ENCODE measurements at places on chromosomes 5 and 9.
A peak's percentile ranks its signal among the peaks of the same experiment; 100 is the strongest.

DNA sequence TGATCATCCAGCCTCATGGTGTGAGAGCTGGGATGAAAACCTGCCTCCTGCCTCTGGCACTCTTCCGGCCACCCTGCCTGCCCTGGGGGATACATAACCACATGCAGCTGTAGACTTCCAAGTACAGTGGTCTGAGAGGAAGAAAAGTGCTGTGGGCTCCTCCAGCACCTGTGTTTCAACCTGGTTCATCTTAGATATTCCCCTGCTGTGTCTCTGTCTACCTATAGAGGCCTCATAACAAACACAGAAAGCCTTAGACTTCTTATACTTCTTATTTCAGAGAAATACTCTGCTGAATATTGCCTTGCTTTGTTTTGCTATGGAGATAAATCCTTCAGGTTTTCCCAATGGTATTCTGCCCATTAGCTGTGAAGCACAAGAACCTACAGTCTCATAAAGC, 19.6 kb upstream of the TNFAIP8 start:
- DNase-seq: no peak

- peak; percentile 23 for DNase-seq
These were observed 28.4 kb upstream of the LTC4S start for GRCh38 chr5:179765400-179765799.

DNA sequence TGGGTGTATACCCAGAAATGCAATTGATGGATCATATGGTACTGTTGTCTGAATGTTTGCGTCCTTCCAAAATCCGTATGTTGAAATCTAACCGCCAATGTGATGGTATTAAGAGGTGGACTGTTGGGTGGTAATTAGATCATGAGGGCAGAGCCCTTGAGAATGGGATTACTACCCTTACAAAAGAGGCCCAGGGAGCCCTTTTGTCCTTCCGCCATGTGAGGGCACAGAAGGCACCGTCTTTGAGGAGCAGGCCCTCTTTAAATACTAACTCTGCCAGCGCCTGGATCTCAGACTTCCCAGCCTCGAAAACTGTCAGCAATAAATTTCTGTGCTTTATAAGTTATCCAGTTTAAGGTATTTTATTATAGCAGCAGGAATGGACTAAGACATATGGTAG, 156.0 kb upstream of the OTULINL start:
- DNase-seq: no peak

DNA sequence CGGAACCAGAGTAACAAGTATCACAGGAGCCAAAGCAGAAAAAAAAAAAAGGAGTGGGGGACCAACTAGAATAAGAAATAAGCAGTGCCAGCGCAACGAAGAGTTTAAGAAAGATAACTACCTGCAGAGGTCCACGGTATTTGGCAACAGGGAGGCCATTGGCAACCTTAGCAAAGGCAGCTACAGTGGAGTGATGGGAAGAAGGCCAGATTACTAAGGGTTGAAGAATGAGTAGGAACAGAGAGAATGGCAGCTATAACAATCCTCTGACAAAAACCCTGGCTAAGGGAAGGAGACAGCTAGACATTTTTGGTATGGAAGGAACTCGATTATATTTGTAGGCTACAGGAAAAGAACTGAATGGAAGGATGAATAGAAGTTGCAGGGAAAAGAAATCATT, 93.4 kb upstream of the DMAC1 start:
- no peak for DNase-seq

GRCh38 chr9:92122800-92123199, 7.6 kb upstream of the SPTLC1 start:
- no peak for DNase-seq

- DNase-seq: no peak
These were observed 1294.8 kb upstream of the ACO1 start for GRCh38 chr9:31089549-31090221.

DNA sequence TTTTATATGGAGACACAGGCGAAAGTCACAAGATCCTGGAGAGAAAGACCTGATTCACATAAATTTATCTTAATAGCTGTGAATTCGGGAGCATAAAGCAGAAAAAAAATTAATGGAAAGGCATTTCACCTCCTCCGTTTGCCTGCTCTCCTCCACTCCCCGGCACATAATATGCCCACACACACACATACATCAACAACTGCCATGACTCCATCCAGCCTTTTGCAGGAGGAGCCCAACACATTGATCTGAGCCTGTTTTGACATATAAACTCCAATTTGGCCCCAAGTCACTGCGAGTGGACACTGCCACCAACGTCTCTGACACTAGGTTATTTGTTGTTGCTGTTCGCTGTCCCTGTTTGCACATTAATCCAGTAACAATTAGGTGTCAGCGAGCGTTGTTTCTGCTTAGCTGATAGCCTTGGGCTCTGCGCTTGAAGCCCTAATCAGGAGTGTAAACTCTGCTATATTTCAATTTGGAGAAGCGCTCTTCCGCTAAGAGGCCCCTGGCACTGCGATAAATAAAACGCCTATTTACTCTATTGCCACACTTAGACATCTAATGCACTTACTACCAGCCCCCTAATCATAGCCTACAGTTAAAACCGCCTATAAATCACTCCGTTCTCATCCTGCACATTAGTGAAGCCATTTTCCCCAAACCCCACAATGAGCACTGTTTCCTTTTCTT, 195.8 kb upstream of the TBCA start:
- DNase-seq: no peak

GRCh38 chr5:111830333-111830732, 73.3 kb upstream of the NREP start:
- no peak for DNase-seq

DNA sequence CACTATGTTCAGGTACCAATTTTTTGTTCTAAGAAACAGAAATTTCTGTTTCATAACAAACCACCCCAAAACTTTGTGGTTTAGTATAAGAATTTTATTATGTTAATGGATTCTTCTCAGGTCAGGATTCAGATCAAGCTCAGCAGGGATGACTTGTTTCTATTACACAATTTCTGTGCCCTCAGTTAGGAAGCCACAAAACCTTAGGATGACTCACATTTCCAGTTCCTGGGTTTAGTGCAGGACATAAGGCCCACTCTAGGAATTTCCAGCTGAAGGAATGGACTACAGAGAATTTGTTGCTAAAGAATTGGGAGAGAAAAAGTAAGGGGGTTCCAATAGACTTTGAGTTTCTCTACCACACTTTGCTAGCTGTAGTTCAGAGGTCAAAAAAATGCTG, 629.3 kb downstream of the ANXA1 start:
- no peak for DNase-seq

GRCh38 chr9:121503444-121503843, 3.8 kb upstream of the GGTA1 start:
- DNase-seq: no peak

- DNase-seq: no peak
These were observed 260.9 kb upstream of the TUT7 start for GRCh38 chr9:86614871-86615849.

DNA sequence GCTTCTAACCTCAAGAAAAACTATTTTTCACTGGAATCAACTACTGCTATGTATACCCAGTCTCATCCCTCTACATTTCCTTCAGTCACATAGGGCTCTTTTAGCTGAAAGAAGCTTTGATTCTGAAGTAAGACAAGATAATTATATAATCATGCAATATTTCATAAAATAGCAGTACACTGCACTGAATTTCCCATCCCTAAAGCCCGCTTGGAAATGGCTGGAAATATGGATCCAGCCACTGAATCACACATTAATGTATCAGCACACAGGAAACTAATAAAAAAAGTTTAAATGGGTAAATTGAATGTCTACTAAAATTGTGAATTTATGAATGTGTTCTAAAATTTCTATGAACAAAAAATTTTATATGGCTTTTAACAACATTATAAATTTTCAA, 808.7 kb downstream of the PTPRD start:
- DNase-seq: no peak

DNA sequence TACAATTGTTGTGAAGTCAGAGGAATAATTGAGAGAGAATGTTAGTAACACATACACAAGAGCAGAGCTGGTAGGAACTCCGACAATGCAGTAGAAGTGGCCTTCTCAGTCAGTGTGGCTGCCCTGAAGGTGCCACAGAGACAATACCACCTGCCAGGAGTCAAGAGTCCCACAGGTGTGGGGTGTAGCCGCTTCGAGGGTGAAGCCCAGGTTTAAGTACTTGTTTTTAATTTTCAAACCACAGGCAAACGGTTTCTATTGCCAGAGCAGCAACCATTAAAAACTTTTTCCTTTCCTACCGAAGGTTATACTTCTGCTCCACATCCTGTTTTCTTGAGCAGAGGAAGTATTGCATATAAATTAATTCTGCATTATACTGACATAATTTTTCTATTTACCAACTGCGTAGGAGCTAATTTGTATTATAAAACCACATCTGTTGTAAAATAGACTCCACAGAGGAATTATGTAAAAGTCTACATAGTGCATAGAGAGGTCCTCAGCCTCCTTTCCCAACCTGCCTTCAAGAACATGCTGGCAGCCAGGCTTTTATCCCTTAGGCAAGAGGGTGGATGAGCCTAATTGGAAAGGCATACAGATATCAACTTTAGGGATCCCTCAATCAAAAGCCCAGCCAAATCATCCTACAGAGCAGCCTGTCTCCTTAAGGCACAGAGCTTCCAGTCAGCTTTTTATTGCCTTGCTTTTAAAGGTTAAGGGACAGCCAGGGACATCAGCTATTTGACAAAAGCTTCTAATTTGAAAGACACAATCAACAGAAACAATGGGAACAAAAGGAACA, 12.9 kb upstream of the ACTBL2 start:
- no peak for DNase-seq

DNA sequence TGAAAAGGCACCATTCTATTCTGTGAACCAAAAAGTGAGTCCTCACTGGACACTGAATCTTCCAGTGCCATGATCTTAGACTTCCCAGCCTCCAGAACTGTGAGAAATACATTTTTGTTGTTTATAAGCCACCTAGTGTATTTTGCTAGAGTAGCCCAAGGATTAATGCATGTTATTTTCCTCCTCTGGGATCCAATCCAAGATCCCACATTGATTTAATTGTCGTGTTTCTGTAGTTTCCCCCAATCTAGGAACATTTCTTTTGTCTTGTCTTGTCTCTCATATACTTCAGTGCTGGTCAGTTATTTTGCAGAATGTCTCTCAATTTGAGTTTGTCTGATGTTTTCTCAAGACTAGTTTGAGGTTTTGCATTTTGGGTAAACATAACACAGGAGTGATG, 36.4 kb downstream of the GDNF start:
- no peak for DNase-seq

DNA sequence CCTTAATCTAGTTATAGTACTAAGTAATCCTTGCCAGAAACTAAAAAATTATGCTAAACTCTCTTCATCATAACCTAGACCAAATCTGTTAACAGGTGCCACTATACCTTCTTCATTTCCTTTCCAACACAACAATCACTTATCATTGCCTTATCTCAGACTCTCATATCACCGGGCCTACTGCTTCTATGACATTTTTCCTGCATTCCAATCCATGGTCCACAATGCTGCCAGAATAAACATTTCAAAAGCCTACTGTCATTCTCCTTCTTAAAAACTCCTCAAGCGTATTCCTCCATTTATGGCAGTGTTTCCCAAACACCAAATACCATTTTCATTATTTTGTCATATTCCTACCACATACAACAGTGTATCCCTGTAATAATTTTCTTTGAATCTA, 6.5 kb downstream of the PPP6C start:
- DNase-seq: no peak

DNA sequence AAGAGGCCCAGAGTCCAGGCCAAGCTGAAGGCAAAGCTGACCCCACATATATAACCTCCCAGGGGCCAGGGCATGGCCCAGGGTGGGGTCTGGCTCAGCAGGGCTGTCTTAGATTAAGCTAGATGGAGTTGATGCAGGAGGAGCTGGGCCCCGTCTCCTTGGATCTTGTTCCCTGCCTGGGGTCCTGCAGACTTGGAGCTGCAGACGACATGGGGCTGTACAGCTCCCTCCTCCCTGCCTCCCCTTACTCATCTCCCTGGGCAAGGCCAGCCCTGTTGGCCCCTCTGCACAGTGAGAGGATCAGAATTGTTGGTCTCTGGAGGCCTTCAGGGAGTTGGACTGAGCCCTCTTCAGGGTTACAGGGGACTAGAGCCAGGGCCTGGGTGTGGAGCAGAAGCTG, 134.9 kb downstream of the RGS3 start:
- no peak for DNase-seq

DNA sequence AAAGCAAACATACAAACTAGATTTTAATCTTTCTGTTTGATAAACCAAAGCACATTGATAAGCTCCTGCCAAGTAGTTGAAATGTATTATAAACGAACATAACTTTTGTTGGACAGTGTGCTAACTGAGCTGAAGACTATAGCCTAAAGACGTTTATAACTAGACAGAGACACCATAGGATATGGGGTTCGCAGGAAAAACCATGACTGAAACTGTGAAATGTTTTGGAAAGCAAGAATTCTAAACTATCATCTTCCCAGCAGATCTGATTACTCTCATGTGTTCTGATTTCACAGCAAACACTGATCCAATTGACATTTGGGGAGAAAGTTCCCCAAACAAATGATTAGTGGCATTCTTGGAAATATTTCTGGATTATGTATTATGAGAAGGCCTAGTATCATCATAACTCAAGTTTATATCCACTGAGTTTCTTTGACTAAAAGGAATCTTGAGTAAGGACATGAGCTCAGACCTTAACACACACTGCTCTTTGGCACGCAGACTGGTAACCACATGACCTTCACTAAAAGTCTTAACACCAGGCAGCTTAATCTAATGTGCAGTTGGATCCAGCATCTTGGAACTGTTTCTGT, 375.2 kb downstream of the ZNF608 start:
- no peak for DNase-seq

Measured in BE2C (cell line).